Nucleus accumbens (tissue), 56 donors: ENCODE measurements at places on chromosomes 6 and 20.
A peak's percentile ranks its signal among the peaks of the same experiment; 100 is the strongest.

DNA sequence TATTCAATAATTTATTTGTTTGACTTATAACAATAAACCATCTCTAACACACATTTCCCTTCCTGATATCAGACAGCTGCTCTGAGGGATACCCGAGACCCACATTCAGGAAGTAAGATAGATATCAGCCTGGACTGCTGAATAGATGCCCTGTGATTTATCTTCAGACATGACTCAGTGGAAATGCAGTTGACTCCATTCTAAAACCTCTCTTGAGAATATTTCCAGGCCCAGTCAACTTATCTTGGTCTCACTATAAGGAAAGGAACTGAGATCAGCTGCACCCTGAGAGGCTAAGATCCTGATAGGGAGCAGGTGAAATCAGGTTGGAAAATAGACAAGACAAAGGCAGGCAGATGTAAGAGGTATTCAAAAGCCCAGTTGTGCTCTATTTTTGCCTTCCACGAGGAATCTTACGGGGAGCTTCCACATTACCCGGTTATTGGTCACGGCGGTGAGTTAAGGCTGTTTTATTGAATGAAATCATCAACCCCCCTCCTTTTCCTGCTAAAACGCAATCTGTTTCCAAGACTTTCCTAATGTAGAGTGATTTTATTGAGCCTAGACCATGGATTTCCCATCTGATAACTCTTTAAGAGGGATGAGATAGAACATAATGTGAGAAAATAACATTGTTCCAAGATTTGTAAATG is 25.5 kb downstream of the C6orf15 start:
- no peak for DNase-seq

DNA sequence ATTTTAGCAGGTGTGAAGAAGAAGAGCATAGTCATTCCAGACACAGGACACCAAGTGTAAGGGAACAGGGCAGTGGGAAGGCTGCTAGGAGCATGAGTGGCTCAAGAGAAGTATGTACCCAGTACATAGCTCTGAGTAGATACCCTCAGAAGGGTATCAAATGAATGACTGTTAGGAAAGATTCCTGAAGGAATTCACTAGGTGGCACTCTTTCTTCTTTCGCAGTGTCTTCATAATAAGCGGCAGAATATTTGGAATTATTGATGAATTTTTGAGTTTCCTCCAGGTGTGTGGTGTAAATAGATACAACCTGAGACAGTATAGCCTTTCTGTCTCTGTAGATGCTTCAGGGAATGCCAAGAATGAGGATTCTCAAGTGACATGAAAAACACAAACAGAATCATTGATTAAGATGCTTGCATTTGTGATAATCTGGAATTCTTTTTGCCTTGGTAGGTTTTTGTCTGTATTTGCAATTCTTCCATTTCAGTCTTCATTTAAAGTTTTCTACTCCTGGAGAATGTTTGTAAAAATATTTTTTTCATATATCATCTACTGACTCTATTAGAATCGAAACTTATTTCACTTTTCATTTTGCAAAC is 264.3 kb upstream of the RIMS1 start:
- no peak for DNase-seq

DNA sequence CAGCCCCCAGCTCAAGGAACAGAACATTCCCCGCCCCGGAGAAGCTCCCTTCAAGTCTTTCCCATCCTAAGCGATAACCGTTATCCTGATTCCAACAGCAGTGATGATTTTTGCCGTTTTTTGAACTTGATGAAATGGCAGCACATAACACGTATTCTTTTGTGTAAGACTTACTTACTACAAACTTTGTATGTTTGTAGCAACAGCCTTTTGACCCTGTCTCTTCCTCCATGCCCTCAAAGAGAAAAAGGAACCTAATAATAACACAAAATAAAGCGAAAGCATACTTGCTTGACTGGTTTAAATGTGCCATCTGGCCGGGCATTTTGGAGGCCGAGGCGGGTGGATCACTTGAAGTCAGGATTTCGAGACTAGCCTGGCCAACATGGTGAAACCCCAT is 26.4 kb upstream of the SLC9A8 start:
- DNase-seq = no peak

GRCh38 chr6:152534541-152534940 is 102.6 kb downstream of the SYNE1 start:
- DNase-seq = no peak

GRCh38 chr6:6840831-6841291 is 252.3 kb downstream of the LY86 start:
- DNase-seq = no peak

DNA sequence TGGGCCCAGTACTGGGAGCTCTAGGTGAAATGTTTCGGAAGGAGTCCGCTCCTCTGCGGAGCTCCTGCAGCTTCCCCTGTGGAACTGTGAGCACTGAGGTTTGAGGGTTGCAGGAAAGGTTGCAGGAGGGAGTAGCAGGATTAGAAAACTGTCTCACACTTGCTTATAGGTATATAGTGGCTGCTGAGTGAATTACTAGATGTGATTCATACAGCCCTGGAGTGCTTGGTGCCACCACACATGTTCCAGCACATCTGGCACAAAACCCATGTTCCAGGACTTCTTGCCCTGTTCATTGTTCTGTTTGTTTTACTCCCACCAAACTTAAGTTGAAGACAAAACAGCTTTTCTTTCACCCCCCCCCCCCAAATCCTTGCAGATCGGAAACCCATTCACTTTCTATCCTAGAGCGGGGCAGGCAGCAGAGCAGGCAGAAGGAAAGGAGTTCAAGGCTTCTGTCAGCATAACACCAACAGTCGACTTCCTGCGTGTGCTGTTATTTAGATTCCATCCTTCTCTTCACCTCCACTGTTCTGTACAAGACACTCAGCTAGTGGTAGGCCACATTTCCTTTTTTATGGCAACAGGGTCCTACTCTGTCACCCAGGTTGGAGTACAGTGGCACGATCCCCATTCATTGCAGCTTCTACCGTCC is 669 bp upstream of the PEX6 start:
- DNase-seq = no peak

DNA sequence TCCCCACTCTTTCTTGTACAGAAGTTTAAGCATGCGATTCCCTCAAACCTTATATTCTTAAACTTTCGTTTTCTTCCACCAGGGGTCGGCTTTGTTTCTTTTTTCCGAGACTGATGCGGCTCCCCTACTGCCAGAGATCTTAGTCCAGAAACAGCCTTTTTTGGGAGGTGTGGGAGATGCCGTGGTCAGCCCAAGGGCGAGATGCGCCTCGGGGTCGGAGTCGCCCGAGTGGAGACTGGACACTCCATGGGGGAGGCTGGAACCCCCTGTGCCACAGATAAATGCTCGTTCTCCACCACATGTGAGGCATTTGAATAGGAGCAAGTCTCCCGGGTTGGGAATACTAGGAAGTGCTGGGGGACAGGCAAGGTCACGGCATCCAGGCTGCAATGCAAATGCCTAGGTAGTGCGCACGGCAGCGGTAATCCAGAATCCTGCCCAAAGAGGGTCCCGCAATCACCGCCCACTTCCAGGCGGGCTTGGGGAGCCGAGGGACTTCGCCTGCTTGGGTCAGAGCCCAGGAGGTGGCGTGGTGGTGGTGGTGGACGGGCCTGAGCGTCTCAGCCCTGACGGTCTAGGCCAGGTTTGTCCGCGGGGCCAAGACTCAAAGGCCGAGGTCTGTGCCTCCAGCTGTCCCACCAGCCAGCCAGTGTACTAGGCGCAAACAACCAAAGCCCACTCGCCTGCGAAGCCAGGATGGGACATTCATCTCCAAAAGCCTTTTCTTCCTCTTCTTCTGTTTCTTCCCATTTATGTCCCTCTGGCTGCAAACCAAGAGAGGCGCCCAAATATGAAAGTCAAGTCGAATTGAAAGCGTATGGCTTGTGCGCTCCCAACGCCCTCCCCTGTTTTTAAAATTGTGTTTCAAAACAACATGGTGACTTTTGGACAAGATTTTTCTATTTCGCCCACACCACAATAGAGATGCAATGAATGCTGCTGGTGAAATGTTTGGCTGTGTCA is 39.3 kb upstream of the OSTM1 start:
- peak; percentile 15 for DNase-seq

DNA sequence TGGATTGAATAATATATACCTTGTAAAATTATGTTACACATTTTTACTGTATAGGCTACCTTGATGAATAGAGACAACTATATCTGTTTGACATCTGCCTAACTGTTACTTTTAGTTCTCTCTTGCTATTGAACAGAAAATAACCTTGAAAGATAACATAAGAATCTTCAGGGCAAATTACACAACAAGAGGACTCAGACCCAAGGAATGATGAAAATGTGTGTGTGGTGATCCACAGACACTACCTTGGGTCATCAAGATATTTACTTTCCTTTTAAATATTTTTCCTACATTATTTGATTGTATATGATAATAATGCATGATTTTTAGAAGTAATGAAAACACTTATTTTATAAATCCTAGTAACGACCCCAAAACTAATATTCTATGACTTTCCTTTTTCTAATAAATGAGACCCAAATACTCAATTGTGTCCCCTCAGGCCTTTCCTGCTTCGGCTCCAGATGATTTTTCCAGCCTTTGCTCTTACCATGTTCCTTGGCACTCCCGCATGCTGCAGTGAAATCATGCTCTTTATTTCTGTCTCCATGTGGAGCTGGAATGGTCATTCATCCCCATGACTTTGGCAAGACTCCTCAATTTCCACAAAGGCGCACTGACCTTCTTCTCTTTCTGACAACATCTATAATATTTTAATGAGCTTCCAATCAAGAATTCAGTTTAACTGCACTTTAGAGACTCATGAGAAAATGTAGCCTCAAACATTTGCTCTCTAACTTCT is 187.6 kb downstream of the EPM2A start:
- DNase-seq = no peak

DNA sequence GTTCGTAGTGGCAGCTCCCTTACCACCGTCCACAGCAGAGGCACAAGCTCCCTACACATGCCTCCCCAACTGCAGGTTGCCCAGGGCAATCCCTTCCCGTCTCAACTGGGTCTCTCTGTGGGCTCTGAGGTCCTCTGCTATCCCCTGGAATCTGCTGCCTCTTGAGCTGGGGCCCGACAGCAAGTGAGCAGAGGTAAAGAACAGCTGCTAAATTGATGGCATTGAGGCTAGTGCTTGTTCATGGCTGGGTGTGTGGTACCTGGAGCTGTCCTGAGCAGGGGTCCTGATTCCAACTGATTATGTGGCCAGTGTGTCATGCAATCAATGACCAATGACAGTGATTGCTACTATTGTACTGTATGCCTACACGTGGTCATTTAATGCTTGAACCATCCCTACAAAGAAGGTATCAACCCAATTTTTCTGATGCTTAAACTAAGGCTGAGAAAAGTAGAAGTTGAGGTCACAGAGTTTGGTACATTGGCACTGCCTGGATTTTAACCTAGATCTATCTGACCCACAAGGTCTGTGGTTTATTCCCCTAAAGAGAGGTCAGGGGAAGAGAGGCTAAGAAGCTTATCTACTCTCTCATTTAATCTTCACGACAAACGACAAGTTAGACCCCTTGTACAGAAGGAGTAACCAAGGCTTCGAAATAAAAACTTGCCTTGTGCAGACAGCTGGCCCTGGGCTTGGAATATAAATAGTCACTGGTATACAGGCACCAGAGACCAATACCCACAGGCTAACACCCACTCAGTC is 41.1 kb downstream of the HNF4A start:
- DNase-seq = no peak

DNA sequence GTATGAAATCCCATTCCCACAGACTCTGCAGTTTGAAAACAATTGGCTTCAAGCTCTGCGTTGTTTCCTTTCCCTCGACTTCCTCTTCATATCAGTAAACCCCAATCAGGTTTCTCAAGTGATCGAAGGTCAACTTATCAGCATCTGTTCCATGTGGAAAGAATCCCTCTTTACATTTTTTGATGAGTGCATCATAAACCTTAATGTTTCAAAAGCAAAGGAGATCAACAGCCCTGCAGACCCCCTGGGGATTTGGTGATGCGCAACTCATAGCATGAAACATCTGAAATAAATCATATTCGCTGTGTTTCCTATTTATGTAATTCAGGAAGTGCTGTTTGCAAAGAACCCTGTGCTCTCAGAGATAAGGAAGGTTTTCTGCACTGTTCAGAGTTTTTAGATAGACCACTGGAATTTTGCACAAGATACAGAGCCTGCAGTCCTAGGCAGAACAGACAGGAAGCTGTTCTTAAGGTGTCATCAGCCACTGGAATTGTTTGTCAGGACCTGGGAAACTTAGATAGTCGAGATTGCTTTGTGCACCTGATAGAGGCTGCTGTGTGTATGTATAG is 216.0 kb downstream of the HIVEP2 start:
- DNase-seq = no peak

- DNase-seq = no peak
Measured at GRCh38 chr6:145502416-145502815, 232.9 kb downstream of the EPM2A start.

- no peak for DNase-seq
Measured at GRCh38 chr20:19659448-19659847, 98.6 kb upstream of the RIN2 start.

- no peak for DNase-seq
Measured at GRCh38 chr6:44335631-44336030, 6.8 kb upstream of the SPATS1 start.

DNA sequence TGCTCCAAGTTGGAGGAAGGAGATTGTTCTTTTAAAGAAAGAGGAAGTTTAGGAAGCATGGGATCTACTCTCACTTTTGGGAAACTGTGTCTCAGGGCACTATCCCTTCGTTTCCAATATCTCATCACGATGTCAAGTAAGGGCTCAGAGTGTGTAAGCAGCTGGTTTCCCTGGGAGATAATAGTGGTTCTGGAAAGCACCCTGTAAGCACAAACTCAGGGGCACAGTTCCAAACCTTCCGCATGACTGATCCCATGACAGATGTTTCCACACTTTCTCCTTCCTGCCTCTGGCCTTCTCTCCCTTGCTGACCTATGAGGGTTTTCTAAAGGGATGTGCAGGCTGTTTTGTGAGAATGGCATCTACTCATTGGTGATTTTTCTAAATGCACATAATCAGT is 33.9 kb downstream of the ADTRP start:
- DNase-seq = no peak

- no peak for DNase-seq
Measured at GRCh38 chr20:14860410-14860814, 523.0 kb upstream of the FLRT3 start.

DNA sequence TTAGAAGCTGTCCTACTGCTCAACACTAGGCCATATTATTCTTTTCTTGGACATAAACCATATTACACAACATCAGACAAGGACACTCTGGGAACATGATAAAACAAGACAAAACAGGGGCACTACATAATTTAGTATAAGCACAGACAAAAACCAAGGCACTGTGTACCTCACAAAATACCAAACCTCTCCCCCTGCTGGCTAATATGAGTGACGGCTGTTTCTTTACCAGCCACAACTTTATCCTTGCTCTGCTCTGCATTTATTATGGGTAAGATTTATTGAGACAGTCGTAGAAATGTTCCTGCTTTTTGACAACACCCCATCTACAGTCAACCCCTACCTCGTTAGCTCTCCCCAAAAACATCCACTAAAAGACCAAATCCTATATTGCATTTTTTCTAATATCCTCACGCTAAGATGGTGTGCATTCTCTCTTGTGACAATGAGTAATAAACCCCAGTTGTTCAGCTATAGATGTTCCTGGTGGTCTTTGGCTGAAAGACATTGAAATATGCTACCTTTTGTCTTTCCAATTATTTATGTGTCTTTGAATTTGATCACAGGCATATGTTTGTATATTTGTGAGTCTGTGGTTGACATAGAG is 23.8 kb upstream of the POLR1H start:
- no peak for DNase-seq

GRCh38 chr6:145789443-145789842 is 25.2 kb downstream of the FBXO30 start:
- DNase-seq = no peak

- no peak for DNase-seq
Measured at GRCh38 chr6:11780097-11780428, 1.5 kb upstream of the ADTRP start.
